ENCODE measurements at places on chromosomes 5 and 9.
A peak's percentile ranks its signal among the peaks of the same experiment; 100 is the strongest.

- no peak for DNase-seq
Measured at GRCh38 chr9:76766126-76766525, 1.9 kb downstream of the PCA3 start.

DNA sequence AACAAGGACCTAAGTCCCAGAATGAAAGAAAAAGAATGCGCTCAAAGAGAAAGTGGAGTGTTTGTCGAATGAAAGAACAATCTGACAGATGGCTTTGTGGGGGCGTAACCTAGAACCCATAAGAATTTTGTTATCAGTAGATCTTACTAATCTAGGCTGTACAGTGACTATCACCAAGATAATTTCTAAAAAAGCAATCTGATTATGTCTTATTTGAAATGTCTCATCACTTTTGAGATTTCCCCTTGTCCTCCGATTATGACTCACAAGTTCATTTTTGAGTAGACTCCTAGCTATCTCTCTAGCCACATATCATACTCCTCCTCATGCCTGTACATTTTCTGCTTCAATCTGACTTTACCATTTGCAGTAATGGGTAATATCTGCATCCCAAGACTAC lies 135.6 kb upstream of the SMARCA2 start:
- no peak for DNase-seq

DNA sequence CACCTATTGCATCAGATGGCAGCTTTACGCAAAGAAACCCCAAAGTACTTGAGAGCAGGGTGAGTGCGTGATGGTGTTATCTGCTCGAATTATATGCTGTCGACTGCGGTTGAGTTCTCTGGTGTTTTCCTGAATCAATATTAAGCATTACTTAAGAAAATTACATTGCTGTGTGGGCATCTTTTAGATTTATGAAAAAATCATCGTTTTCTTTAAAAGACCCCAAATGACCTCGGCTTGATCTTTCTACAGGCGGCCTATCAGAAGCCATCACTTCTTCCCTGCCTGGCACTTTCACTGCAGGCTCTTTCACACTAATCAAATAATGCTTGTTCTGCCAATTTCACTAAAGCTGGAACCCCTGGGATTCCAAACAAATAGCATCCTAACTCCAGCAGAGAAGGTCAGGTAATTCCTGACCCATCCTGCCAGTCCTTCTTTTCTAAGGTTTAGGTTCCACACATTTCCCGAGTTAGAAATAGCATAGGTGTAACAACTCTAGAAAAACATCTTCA lies 1.7 kb downstream of the UBE2QL1 start:
- DNase-seq: no peak

DNA sequence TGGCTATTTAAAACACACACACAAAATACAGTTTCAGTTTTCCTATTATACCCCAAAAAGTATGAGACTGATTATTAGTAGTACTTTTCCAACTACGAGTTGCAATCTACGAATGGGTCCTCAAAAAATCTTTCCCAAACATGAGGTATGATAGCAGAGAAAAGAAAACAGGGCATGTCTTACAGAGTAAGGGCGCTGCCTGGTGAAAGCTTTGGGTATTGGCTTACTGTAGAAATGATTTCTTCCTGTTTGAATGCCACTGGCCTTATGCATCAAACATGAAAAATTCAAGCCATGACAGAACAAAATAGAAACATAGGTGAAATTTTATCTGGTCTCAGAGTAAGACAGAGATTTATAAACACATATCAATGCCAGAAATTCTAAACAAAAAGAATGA lies 448.0 kb downstream of the SPOCK1 start:
- no peak for DNase-seq

DNA sequence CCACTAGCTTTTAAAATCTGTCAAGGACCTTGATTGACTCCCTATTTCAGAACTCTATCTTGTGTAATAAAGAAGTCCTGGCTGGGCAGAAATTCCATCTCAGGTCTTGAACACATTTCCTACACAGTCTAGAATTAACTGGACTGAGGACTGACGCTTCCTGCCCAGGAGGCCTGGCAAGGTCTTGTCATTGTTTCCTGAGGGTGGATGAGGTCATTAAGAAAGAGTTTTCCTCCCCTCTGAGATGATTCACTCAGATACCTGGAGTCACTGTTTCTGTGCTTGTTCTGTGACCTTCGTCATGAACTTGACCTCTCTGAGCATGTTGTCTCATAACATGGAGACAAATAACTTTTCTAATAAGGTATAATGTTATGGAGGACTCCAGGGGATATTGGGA lies 10.0 kb downstream of the MTAP start:
- DNase-seq: no peak

DNA sequence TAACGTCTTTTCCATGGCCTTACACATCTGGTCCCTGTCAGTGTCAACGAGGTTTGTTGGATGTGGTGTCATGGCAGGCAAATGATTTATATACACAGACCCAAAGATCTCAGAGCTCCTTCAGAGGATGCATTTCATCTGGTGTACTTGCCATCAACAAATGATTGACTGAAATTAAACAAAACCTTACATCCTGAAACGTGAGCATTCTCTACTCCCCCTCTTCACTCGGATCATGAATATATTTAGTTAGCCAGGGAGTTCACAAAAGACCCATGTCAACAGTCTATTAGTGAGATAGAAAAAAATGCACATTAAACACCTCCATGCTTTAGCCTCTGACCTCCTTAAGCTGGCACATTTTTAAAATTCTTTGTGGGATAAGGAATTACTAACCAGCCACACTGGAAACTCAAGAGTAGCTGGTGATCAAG lies 215.6 kb downstream of the EFNA5 start:
- DNase-seq: peak; percentile 48

DNA sequence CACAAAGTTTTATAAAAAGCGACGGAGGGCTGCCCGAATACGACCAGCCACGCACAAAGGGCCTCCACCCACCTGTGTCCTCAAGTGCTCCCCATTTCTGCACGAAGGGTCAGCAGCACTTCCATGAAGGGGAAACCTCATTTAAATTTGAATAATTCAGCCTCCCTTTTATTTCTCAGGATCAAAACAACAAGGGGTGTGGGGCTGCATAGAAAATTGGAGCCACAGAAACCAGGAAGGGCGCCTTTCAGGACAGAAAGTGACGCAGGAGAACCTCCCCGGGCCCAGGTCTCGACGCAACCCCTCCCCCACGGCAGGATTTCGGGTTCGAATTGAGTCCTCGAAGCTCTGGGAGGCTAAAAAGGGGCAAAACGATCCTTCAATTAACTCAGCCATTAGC lies 2.1 kb downstream of the NRARP start:
- DNase-seq: no peak

DNA sequence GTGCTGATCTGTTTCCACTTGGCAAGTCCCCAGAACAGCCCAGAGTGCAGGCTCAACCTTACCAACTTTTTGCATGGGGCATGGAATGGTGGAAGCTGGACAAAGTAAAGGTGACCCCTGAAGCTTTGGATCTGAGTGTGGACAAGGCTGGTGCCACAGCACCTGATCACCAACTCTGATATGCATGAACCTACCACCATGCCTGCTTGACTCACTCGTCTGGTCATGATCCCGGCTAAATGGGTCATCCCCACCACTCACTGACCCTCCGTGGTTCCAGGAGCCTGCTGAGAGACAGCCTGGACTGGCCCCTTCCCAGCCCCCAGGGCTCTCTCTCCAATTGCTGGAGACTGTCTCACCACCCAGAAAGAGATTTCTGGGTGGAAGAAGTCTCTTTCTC lies 14.4 kb upstream of the SLC22A4 start:
- DNase-seq: no peak

DNA sequence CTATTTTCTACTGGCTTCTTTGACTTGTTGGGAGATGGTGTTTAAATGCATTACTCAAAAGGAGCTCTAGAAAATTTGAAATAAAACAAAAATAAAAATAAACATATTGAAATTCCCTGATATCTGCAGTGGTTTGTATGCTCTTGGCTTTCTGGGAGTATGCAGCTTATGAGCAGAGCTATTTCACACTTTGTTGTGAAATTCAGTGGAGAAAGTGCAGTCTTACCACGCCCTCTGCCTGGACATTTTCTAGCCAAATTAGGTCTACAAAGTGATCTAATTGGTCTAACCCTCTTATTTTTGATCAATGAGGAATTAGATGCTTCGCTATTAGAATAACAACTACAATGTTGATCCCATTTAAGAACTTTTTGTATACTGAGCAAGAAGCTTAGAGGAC lies 66.8 kb downstream of the INSYN2B start:
- DNase-seq: no peak

GRCh38 chr5:6497262-6497661 lies 48.6 kb downstream of the UBE2QL1 start:
- no peak for DNase-seq

- no peak for DNase-seq
Measured at GRCh38 chr9:18063856-18064390, 410.0 kb upstream of the ADAMTSL1 start.

DNA sequence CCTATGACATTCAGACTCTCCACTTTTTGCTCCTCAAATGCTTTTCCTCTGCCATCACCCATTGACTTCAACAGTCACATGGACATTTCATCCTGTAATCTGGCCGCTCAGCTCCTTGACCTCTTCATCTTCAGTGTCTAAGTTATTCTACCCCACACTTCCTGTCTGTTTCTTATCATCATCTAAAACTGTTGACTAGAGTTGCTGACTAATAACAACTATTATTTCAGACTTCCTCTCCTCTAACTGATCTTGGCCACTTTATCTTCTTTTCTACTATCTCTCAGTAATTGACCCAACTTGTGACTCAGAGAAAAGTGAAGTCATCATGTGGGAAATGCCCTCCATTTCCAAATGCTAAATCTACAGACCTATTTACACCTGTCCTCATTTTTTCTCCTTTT lies 254.7 kb upstream of the TRPC7 start:
- peak; percentile 76 for DNase-seq

DNA sequence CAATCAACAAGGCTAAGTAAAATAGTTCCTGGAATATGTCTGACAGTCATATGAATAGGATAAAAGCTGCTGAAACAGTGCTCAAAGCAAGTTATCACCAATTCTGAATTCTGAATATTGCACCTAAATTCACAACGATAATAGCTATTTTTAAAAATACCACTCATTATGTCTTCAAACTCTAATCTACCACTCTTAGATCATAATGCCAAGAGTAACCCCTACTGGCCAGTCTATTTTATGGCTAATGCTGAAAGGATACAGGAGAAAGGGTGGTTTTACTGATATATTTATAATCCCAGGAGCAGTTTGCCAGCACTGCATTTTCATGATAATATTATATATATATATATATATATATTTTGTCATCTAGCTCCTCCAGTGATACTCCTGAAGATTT lies 232.8 kb downstream of the PDE4D start:
- peak; percentile 21 for DNase-seq

DNA sequence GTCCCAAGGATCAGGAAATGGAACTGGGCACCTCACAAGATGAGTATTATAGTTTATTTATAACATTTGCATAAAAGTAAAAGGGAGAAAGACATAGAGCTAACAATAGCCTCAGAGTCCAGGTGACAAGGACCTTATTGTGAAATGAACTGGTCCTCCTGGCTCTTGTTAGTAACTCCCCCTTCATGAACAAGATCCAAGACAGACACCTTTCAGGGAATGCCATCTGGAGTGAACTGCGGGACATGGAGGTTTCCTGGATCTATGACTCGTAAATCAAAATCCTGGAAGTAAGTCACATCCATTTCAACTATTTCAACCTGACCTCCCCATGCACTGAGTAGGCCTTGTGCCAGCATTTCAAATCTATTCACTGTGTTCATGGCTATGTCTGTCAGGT lies 129.5 kb upstream of the GAS1 start:
- no peak for DNase-seq

DNA sequence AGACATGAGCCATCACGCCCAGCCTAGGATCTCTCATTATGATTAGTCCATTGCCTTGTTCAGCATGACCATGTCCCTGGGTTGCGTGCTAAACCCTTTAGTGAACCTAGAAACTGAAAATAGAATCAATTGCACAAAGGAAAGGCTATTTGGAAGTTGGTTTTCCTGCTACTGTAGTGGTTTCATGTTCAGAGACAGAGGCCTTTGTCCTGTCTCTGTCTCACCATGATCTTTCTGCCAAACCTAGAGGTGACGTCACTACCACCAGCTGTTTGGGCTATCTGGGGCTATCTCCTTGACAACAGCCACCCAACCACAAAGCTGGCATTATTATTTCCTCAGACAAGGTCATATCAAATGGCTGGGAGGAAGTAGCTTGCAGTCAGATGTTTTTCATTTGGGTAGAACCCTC lies 4.0 kb upstream of the CDK5RAP2 start:
- DNase-seq: peak; percentile 97

DNA sequence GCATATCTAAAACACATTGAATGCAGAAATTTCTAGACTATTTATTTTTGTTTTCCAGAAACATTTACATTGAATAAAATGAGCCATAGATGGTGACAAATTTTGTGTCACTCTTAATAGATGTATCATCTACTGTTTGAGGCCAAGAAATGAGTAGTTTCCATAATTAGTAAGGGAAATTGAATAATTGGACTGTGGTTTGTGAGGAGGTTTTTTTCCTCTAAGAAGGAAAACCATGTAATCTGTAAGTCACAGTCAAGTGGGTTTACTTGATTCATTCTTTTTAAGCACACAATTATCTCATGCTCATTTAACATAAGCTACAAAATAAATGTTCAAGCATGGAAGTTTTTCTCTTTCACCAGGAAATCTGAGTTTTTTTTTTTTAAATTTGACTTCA lies 876.4 kb downstream of the NR2F1-AS1 start:
- DNase-seq: no peak

GRCh38 chr5:177389241-177390169 lies 5.3 kb downstream of the SLC34A1 start:
- DNase-seq: peak; percentile 80

DNA sequence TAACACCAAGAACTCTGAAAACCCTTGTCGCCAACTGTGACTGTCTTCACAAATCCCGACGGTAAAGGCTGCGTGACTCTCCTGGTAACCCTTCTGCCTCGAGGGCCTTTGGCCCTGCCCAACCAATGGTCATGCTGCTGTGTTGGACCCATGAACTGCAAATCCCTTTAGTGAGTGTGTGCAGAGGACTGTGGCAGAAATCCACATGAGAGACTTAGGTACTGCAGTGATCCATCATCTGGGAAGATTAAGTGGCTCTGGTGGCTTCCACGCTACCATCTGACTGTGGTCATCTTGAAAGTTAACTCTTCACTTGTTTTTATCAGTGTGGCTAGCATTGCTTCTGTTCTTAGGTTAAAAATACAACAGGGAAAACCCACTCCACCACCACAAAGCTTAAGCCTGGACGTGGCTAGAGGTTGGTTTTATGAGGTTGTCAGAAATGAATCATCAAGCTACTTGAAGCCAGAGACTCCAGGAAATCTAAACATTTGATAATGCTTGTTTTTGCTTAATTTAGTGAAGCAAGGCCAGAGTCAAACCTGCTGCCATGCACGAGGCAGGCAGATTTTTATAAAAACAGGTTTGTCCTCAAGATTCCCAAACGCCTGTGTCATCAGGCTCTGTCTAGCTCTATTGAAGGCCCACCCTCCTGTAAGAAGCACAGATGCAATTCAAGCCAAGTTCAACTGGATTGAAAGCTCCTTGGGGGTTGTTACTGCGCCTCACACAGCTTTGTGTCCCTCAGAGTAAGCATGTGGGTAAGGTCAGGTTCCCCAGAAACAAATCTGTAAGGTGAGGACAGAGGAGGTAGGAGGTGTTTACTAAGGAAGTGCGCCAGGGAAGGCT lies 52.7 kb upstream of the ERCC6L2 start:
- peak; percentile 90 for DNase-seq

All from Daoy (cell line).